ENCODE measurements at places on chromosomes 1 and 21. TPM values are rescaled to one million over a fixed set of nuclear protein-coding genes. Genes with fewer than 3 reads are reported as not detected.

DNA sequence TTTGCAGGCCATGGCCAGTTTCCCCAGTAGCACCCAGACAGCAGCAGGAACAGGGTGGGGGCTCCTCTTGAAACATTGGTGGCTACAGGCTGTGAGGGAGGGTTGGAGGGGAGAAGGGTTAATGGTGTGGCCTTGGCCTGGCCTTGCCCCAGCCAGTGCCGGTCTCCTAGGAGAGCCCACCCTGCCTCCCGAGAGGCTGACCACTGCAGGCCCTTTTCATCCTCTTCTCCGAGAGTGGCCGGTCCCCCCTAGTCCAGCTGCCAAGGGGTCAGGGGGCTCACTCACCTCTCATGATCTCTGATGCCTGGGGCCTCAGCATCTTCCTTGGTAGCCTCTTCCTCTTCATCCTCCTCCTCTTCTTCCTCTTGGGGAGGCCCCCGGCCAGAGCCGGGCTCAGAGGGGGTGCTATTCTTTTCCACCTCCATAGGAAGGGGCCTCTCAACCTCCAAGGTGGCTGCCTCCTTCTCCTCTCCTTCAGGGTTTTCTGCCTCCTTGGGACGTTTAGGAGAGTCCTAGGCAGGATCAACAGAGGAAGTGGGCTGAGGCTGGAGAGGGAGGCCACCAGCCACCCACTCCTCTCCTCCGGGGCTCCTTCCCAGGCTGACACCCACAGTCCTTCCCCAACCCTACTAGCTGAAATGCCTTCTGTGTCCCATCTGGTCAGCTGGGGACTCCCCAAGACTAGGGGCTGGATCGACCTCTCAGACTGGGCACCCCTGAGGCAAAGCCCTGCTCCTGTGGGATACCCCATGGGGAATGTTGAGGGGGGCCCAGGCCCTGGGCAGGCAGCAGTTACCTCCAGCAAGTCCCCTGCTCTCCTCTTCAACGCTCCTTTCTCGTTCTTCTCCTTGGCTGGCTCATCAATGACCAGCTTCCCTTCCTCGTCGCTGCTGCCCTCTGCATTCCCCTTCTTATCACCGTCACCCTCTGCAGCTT, 2.7 kb upstream of the MRPL24 start:
- DNase-seq, result no peak

- no peak for DNase-seq
Observed at GRCh38 chr1:226658546-226659125, 80.4 kb downstream of the ITPKB start.

DNASE2B gene
- total RNA-seq, result 0.16 TPM

ELAPOR1 gene
- total RNA-seq, result 19.5 TPM

DNA sequence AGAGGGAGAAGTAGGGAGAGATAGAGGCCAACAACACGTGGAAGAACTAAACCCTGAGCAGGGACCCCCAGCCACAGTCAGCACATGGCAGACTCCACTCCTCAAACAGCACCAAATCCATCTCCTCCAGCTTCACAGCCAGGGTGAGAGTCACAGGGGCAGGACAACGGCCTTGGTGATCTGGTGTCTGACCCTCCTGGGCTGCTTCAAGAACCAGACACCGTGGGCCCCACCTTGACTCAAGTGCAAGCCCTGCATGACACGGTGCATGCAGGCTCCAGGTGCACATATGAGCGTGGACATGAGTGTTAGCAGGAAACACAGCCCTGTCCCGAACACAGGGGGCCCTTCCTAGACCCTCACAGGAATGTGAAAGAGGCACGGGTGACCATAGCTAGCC, 21.9 kb downstream of the S100A7 start:
- DNase-seq, result no peak

MPZ gene
- 1.4 TPM for total RNA-seq

- DNase-seq, result no peak
Observed at GRCh38 chr1:154837672-154838171, 32.4 kb downstream of the KCNN3 start.

Data from occipital lobe (tissue), 3 donors.